ENCODE measurements at places on chromosomes 7 and 10.

GRCh38 chr10:21950566-21950965, 53.0 kb downstream of the DNAJC1 start:
- DNase-seq, result no peak

DNA sequence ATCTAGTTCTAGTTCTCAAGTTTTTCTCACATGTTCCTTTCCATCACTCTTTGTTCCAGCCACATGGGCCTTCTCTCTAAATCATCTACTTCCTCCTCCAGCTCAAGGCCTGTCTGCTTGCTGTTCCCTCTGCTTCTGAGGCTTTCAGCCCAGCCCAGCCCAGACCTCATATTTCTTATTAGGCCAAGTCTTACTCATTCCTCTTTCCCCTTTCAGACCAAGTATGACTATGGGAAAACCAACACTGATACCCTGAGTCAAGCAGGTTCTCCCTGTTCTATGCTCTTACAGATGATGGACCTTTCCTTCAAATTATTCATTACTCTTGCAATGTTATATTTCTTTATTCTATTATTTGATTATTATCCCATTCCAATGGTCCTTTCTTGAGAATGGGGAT, 80.3 kb upstream of the SEM1 start:
- no peak for DNase-seq

- DNase-seq, result no peak
Measured at GRCh38 chr7:145909991-145910513, 206.5 kb upstream of the CNTNAP2 start.

GRCh38 chr7:102273749-102274712, 12.6 kb upstream of the SH2B2 start:
- no peak for DNase-seq

- DNase-seq, result no peak
Measured at GRCh38 chr10:32949221-32949678, 8.8 kb downstream of the ITGB1 start.

- DNase-seq, result no peak
Measured at GRCh38 chr10:95289003-95289920, 1.5 kb downstream of the PDLIM1 start.

DNA sequence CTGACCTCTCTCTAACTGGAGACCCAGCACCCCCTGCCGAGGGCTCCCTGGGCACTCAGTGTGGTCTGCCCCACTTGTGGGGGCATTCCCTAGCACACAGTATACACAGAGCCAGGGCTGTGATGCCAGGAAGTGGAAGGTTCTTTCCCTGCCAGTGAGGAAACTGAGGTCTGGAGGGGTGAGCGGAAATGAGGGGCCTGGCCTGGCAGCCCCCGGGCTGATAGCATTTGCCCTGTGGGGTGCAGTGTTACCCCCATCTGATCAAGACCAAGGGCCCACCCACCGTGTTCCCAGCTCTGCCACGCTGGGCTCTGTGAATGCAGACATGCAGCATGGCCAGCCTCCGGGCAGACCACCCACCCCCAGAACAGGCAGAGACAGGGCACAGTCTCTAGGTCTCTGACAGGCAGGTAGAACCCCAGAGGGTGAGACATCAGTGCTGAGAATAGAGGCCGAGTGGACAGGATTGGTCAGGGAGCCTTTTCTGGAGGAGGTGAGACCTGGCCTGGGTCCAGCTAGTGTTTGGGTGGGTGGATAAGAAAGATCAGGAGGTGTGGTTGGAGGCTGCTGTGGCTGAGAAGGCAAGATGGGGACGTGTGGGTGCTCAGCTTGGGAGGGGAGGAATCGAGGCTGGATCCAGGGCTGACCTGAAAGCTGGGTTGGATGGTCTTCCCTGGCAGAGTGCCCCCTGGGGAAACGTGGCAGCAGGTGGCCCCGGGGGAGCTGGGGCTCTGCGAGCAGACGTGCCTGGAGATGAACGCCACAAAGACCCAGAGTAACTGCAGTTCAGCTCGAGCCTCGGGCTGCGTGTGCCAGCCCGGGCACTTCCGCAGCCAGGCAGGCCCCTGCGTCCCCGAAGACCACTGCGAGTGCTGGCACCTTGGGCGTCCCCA, 10.8 kb upstream of the ZNF862 start:
- DNase-seq, result no peak

DNA sequence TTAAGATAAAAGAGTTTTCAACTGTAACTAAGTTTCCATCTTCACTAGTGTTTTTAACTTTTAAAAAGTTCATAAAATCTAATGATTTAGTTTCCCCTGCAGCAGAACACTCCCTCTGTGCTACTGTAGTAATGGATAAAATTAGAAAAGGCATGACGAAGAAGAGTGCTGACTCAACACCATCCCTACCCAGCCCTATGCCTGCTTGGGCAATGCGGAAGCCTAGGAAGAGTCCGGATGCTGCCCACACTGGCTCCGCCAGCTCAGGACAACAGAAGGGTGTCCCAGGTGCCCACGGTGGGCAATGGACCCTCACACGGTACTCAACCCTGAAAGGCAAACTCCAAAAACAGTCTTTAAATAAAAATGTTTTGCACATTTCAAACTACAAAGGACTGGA, 118.2 kb downstream of the LARP4B start:
- DNase-seq, result no peak

DNA sequence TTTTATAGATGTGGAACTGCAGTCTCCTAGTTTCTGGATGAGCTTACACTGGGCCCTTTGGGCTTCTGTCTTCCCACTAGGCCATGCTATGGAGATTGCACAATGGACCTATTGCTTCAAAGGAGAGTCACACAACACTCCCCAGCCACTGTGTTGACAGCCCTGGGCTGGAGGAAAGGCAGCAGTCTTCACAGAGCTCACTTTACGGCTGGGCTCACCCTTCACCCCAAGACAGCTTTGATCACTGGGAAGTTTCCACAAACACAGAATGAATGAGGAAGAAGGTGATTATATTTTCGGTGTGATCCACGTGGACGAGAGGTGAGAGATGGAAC, 92.7 kb upstream of the GDF10 start:
- DNase-seq, result no peak

DNA sequence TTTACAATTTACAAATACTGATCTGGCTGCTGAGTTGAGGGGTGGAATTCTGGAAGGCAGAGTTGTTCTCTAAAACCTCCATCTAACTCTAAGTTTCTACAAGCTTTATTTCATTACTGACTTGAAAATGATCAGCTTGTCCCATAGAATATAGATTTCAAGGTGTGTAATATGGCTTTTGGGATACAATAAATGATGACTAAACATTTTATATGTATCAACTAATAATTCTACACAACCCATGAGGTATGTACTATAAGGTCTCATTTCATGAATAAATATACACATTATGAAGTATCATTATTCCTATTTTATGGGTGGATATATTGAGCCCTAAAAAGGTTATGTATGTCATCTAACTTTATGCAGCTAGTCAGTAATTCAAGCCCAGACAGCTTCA, 1214.3 kb upstream of the SORCS1 start:
- DNase-seq, result no peak

DNA sequence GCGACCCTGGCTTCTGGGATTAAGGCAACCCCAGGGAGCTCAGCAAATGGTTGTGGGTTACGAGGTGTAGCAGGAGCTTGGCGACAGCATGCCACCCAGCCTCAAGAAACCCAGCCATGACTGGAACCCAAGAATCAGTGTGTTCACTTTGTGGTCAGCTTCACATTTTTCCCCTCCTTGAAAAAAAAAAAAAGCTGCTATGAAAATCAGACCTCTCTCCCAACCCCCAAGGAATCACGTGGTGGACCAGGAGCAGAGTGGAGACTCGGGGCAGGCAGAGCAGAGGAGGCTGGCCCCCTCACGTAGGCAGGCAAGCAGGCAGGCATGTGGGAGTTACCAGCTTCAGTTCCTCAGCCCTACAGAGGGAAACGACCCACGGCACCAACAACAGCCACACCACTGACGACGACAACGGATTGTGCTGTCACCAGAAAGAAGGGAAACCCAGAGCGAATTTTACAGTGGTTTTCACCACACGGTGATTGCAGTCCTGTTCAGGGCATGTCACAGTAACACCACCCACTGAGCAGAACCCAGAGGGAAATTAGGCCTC, 203.4 kb downstream of the SLC25A13 start:
- no peak for DNase-seq

DNA sequence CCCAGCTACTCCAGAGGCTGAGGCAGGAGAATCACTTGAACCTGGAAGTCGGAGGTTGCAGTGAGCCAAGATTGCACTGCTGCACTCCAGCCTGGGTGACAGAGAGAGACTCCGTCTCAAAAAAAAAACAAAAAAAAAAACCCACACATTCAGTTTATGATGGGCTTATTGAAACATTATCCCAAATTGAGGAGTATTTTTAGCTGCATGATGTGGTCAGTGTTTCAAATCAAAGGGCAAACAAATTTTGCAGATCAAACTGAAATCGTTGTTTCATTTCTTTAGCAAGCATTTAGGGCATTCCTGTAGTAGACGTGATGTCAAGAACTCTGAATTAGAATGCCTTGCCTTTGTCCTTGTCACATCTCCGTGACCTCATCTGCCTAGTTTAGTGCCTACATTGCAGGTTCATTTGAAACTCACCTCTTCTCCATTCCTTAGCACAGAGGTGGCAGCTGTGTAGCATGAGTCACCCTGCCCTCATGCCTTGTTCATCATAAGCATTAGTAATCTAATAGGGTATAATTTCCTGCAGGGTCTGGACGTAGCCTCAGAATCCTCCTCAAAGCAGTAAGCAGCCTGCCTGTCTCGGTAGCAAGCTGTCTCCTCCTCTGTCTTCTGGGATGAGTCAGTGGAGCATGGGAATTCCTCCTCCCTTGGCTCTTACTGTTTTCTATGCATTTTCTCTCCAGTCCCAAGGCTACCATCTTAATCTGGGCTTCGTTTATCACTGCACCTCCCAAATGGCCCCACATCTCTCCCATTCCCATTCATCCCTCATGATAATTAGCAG, 73.8 kb downstream of the CUL1 start:
- DNase-seq, result no peak

GRCh38 chr7:139172775-139173174, 58.3 kb upstream of the UBN2 start:
- no peak for DNase-seq

- peak; percentile 48 for DNase-seq
Measured at GRCh38 chr7:64887756-64888508, 15.1 kb upstream of the ZNF273 start.

GRCh38 chr7:24911213-24911603, 68.8 kb downstream of the OSBPL3 start:
- no peak for DNase-seq

DNA sequence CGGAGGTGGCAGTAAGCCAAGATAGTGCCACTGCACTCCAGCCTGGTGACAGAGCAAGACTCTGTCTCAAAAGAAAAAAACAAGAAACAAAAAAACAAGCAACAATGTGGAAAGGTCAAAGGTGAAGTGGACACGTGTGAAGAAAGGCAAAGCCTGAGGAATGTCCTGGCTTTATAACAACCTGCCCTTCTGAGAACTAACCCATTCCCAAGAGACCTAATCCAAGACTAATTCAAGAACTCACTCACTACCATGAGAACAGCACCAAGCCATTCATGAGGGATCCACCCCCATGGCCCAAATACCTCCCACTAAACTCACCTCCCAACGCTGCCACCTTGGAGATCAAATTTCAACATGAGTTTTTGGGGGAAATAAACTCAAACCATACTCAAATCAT, 47.5 kb upstream of the KIF5B start:
- DNase-seq, result no peak

- DNase-seq, result no peak
Measured at GRCh38 chr7:126979722-126980121, 273.0 kb downstream of the GRM8 start.

- no peak for DNase-seq
Measured at GRCh38 chr10:44186150-44186549, 198.7 kb downstream of the CXCL12 start.

- DNase-seq, result peak; percentile 63
Measured at GRCh38 chr7:118195837-118196474, 12.0 kb downstream of the LSM8 start.

GRCh38 chr7:2218444-2218785, 14.3 kb downstream of the MAD1L1 start:
- DNase-seq, result no peak

DNA sequence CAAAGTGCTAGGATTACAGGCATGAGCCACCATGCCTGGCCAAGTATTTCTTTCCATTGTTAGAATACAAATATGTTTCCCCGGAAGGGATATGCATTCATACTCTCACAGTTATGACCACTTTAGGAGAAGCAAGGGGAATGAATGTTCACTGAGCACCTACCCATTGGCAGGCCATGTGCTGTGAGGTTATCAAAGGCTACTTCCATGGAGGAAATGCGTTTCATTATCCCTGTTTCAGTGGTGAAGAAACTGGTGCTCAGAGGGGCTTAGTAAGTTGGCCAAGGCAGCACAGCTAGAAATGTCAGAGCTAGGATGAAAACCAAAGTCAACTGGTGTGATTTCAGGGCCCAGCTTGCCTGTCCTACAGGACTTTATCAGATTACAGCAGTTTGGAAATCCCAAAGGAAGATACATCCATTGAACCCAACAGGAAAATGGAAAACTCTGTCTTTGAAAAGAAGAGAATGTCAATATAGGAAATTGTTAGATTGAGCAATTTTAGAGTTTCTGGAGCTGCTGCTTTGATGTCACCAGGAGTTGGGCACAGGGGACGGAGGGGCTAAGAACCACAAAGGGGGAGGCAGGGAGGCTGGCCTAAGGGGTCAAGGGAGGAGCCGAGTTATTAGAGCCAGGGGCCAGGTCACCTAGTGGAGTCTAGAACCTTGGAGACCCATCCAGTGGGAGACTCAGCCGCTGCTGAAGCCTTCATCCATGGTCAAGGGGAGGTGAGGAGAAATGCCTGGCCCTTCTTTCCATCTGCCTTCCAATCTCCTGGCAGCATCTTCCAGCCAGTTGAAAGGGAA, 319.8 kb downstream of the FRMD4A start:
- no peak for DNase-seq

- no peak for DNase-seq
Measured at GRCh38 chr10:95542761-95543160, 18.4 kb downstream of the SORBS1 start.

- no peak for DNase-seq
Measured at GRCh38 chr7:47285860-47286491, 295.9 kb downstream of the TNS3 start.

DNA sequence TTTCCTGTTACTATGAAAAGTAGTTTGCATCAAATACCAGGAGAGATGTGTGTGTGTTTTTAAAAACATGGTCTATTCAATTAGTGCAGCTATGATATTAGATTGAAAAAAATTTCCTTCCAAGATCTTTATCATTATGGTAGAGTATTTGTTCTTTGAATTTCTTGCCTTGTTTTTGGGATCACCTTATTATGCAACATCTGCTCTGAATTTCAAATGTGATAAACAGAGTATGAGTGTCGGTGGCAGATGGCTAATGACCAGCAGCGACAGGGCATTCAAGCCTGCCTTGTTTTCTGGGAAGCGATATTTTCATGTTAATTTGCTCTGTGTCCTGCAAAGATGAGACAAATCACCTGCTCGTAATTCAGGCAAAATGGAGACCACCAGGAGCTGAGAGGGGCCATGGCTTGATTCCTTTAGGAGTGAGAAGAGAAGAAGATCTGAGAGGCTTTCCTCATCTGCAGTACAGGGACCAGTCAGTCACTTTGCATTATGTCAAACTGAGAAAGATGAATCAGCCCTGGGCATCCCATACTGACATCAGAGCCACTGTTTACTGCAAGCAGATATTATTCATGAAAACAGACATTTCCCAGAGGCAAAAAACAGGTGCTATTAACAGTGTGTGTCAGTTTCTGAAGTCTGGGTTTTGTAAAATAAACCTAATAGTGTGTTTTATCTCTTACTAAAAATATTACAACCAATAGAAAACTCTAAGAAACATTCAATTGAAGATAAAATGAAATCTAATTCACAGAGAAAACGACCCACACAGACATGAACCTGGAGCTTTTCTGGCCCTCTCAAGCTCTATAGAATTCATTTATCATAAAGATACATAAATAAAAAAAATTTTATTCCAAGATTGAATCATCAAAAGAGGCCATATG, 67.6 kb downstream of the CDK6 start:
- DNase-seq, result no peak
